ENCODE measurements at places on chromosomes 12 and 14.

DNA sequence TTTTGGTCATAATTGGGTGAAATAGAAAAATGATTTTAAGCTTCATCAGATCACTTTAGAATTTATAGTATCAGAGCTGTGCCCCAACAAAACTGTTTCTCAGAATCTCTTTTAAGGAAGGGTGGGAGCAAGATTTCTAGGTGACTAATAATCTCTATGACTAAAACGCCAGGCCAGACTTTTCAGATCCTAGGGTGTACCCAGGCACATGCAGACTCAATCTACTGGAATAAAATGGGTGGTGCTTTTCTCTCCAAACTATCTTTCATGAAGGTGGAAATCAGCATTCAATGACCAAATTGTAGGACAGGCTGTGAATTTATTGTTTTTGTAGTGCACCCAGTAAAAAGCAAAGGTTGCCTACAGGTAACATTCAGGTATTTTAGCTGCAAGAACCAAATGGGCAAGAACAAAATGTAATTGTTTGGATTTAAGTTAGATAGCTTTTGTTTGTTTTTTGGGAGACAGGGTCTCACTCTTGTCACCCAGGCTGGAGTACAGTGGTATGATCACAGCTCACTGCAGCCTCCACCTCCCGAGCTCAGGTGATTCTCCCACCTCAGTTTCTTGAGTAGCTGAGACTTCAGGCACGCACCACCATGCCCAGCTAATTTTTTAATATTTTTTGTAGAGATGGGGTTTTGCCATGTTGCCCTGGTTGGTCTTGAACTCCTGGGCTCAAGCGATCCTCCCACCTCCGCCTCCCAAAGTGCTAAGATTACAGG lies 49.5 kb downstream of the PPP2R5C start:
- no peak for DNase-seq

DNA sequence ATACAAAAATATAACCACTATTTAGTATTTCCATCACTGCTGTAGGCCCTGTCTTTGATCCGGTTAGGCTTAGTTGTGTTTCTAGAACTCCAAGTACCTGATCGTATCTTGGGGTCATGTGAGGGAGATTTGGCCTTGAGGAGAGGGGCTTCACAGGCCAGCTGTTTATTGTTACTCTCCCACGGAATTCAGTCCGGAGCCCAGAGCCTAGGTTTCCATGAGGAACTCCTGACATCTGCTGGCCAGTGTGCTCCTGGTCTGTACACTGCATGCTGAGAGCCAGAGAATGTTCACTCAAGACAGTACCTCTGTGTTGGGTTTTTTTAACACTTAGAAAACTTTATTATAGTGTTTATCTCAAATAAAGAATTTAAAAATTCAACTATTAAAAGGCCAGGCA lies 341.0 kb upstream of the TMEM132C start:
- DNase-seq = peak; percentile 28

DNA sequence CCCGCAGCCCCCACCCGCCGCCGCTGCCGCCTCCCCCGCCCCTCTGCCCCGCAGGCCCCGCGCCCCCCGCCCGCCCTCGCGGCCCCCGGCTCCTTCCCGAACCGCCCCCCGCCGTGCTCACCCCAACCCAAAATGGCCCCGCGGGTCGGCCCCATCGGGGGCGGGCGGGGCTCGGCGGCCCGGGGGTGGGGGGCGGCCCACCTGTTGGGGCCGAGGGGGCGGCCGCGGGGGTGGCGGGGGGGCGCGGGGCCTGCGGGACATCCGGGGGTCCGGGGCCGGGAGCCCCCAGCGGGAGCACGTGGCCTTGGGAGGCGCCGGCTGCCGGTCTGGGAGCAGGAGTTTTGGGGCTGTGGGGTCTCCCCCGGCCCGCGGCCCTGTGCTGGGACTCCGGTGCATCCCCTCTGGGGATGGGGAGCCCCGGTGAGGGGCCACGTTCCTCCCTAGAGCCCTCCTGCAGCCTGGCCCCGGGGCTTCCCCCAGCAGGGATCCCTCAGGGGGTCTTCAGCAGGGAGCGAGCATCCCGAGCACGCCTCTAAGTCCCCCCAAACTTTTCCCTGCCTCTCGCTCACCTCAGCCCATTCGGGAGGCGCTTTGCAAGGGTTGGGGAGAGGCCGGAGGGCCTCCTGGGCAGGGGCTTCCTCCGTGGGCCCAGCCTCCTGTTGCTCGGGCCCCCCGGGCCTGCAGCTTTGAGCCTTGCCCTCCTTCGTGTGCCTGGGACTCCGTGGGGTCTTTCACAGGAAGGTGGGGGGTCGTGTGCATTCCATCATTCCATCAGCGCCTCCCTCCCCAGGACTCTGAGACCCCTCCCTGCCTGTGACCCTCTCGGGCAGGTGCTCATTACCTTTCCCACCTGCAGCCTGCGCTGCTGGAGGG lies 710 bp downstream of the MTA1 start:
- DNase-seq = peak; percentile 50

DNA sequence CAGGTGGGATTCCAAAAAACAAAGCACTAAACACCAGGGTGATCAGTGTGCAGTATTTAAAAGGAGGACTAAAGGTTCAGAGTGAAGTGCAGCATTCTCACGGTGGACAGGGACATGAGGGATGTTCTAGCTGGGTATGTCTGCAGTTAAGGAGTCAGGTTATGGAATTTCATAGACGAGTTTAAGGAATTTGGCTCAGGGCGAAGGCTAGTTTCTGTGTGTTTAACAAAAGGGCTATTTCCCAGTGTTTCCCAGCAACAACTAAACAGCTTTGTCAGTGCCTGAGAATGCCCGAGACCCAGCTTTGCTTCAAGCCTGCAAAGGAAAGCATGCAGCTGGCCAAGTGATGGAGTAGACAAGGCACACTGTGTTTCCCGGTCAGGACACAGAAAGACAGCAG lies 7.0 kb downstream of the KRT1 start:
- no peak for DNase-seq

DNA sequence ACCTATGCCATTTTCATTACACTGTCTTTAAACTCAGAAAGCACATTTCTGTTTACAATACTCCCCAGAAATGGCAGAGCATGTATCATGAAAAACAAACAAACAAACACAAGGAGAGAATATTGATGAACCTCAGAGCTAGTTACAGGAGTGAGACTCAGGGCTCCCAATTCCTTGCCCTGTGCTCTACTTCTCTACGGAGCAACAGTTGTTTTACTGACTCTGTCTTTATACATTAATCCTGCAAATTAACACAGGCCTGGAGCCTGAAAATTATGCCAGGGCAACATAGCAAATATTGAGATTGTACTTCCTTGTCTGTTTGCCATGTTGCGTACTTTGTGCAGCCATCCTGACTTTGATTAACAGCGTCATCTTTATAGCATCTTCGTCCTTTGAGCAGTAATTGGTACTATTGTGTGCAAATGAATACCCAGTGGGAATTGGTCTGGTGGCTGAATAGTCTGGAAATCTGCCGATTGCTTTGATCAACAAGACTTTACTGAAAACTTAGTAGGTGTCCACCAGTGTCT lies 15.2 kb upstream of the AKAP6 start:
- no peak for DNase-seq

GRCh38 chr14:96085369-96085768 lies 46.2 kb downstream of the C14orf132 start:
- no peak for DNase-seq

DNA sequence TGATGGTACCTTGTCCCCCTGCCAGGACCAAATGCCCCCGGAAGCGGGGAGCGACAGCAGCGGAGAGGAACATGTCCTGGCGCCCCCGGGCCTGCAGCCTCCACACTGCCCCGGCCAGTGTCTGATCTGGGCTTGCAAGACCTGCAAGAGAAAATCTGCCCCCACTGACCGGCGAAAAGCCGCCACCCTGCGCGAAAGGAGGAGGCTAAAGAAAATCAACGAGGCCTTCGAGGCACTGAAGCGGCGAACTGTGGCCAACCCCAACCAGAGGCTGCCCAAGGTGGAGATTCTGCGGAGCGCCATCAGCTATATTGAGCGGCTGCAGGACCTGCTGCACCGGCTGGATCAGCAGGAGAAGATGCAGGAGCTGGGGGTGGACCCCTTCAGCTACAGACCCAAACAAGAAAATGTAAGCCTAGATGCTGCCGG lies 410 bp downstream of the MYF6 start:
- peak; percentile 52 for DNase-seq

DNA sequence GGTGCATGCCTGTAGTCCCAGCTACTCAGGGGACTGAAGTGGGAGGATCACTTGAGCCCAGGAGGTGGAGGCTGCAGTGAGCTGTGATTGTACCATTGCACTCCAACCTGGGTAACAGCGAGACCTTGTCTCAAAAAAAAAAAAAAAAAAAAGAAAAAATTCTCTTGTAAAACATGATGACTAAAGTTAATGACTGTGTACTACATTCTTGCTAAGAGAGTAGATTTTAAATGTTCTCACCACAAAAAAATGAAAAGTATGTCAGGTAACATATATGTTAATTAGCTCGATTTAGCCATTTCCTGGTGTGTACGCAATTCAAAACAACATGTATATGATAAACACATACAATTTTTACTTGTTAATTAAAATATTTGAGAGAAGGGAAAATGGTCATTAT lies 480.7 kb upstream of the RGS6 start:
- DNase-seq = no peak

DNA sequence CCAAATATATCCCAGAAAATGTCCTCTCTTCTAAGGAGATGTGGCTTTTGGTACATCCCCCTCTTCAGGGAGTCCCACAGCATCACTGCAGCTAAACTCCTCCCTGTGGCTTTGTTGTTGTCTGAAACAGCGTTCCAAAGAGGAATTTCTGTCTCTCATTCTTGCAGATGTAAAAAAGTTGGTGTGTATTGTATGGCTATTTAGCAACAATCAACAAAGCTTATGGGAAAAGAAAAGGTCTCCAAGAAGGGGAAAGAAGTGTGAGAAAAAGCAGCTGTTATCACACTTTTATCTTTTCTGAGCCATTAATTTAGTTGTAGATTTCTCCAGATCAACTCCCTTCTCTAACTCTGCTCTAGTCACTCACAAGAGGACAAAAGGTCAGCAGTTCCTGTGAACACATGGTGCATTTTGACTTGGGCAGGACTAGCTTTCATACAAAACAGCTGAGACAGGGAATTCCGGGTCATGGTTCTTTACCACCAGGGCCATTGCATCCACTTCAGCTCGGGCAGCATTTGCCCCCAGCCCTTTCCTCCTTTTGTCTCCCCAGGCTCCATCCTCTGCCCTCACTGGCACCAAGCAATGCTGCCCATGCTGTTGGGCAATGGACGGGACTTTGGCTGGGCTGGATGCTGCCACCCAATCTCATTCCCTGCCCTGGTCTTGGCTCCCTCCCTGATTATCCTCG lies 184.7 kb downstream of the TMX1 start:
- peak; percentile 60 for DNase-seq

DNA sequence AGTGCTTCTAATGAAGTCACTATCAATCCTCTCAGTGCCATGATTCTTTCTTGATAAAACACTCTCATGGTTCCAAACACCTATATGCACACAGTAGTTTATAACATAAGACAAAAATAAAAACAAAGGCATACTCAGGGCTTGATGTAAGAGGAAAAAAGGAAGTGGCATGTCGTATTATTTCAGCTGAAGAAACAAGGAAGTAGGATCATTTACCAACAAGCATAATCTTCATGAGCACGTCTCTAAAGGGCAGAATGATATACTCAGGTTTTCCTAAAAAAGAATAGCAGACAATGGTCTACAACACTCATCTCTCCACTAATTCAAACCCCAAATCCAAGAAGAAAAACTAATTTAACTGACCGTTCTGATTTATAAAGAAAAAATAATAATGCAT lies 33.9 kb downstream of the NUMB start:
- DNase-seq = no peak

GRCh38 chr12:44143175-44143574 lies 307.3 kb downstream of the TMEM117 start:
- no peak for DNase-seq

DNA sequence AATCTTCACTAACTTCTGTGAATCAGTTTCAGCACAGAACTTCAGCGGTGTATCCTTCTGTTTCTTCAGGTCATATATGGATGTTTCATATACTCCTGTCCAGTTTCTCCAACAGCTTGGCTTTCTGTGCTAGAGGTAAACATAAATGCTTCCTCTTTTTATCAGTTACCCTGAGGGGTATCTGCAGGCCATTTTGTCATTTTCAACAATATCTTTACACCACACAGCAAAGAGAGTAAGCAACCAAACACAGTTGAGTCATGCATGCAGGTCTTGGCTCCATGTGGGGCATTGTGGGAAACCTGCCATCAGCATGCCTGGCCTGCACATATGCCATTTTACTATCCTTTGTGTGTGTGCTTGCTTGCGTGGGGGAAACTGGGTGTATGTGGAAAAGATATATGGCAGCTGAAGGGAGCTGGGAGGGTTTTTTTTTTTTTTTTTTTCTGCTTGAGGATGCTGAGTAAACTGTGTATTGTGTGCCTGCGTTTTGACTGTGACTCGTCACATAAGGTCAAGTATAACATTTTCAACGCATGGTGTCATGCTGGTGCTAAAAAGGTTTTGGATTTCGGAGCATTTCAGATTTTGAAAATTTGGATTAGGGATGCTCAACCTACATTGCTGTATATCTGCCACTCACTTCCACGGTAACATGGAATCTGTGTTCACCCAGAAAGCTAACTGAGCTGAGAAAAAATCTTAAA lies 56.1 kb upstream of the YARS2 start:
- DNase-seq = no peak

GRCh38 chr14:31835049-31835448 lies 242.1 kb upstream of the ARHGAP5 start:
- DNase-seq = no peak

GRCh38 chr14:23055147-23055550 lies 2.2 kb downstream of the CDH24 start:
- DNase-seq = no peak

DNA sequence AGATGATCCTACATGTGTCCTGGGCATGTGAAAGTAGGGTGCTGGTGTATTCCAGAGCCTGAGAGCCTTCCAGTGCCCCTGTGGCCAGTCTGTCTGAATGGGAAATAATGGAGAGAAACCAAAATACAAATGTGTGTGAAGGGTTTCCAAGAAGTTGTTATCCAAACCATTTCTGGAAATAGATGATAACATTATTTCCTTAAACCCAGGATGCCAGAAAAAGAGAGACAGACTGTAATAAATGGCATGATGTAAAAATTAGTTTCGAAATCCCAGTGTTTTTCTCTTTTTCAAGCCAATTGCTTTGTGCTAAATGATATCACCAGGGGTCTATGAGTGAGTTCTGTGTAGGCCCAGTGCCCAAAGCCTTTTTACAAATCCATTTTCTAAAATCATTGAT lies 175.3 kb downstream of the PHLDA1 start:
- DNase-seq = no peak

- peak; percentile 76 for DNase-seq
Measured at GRCh38 chr12:49706351-49707127, 666 bp downstream of the FMNL3 start.

DNA sequence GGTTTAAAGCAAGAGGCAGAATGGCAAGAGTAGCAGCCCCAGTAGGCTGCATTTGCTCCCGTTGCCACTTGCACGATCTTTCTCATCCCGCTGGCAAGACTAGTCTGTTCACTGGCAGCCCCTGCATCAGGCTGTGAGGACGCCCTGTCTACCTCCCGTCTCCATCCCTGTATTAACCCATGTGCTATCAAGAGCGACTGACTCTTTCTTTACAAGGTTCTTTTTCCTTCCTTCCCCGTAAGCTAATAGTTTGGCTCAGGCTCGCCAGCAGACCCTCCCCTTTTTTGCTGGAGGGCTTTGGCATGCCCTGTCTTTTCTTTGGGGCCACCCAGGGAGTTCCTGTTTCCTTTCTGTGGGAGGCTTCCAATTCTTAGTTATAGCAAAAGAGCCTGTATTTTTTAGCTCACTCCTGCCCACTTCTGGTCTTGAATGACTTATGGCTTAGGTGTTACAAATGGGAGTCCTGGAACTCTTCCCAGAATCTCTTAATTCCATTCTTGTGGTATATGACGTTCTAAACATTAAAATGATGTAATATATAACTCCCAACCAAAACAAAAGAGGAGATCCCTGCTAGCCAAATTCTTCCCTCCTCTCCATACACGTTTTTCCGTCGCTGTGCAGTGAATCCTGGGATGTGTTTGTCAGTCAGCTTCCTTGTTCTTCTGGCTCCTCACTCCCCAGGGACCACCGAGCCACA lies 149.0 kb downstream of the PRKCH start:
- DNase-seq = peak; percentile 76

All from right cardiac atrium (tissue), 5 donors.